Bladder microvascular endothelial cell (primary cell): ENCODE measurements at places on chromosomes 7 and 10. TPM values are rescaled to one million over a fixed set of nuclear protein-coding genes. Genes with fewer than 3 reads are reported as not detected.

Gene SORBS1
- total RNA-seq: 0.44 and 0.97 TPM in 2 replicates

Gene STARD3NL
- total RNA-seq: 76.7 and 110 TPM in 2 replicates

Gene SUGCT
- total RNA-seq: 1.1 and 1.4 TPM in 2 replicates

Gene LRRC17
- 1.1 and 4.1 TPM in 2 replicates for total RNA-seq

Gene NEUROG3
- total RNA-seq: not detected in 2 replicates

Gene SNCG
- 111 and 131 TPM in 2 replicates for total RNA-seq

Gene OPN4
- not detected in 2 replicates for total RNA-seq

Gene MMP21
- total RNA-seq: 0.57 TPM in 1 of 2 replicates, not detected in the other

Gene CFAP70
- 0.16 and 0.25 TPM in 2 replicates for total RNA-seq

Gene FOXI2
- total RNA-seq: not detected in 2 replicates

Gene H2BK1
- total RNA-seq: not detected in 2 replicates

Gene RBP3
- not detected in 2 replicates for total RNA-seq

Gene PPP1R17
- not detected in 2 replicates for total RNA-seq

Gene MRPL43
- total RNA-seq: 38.6 and 48.6 TPM in 2 replicates

Gene NPSR1
- not detected in 2 replicates for total RNA-seq

Gene RASSF4
- 8.9 and 9.4 TPM in 2 replicates for total RNA-seq

Gene ATOH7
- not detected in 2 replicates for total RNA-seq

Gene TLL2
- 0.06 TPM in 1 of 2 replicates, not detected in the other for total RNA-seq

Gene SUN3
- total RNA-seq: not detected in 2 replicates

Gene RAPGEF5
- total RNA-seq: 98.1 and 136 TPM in 2 replicates

Gene MTG1
- total RNA-seq: 34.6 and 48.5 TPM in 2 replicates

Gene HTR5A
- not detected in 2 replicates for total RNA-seq
